ENCODE measurements at places on chromosomes 6 and 20.
A peak's percentile ranks its signal among the peaks of the same experiment; 100 is the strongest.

DNA sequence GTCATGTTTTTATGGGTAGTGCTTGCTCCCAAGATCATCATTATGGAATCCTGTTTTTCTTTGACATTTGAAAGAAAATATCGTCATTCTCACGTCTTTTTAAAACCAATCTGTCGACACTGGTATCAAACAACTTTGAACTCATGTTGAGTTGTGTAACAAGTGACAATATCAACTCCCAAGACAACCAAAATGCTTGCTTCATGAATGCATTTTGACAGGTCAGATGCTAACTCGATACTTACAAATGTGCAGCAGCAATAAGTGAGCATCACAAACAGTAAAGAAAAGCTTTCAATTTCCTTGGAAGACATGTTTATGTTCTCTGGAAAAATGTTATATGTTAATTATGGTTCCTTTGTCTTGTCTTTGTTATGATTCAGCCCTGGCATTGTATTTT is 125.9 kb downstream of the EPHA7 start:
- no peak for DNase-seq
- H3K27ac ChIP-seq: no peak overlapping the region
- H3K27me3 ChIP-seq: no peaks in the 10 kb centered on the region
- no peaks in the 10 kb centered on the region for H3K4me1 ChIP-seq

DNA sequence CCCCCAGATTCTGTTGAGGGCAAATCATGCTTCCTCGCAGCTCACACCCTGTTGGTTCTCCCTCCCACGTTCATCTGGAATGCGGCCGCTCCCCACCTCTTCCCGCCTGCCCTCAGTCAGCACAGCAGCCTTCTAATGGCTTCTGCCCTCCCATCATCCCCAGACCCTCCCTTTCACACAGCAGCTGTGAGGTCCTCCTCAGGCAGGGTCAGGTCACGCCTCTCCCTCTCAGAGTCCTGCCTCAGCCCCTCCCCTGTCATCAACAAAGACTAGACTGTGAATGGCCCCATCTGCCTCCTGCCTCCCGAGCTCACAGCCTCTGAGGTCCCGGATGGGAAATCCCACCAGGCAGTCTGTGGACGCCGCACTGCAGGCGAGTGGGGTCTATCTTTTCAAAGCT is 7.9 kb upstream of the BHLHE23 start:
- peaks cover 6% of the 10 kb centered on the region for H3K4me1 ChIP-seq
- no peak overlapping the region for H3K27ac ChIP-seq
- no peaks in the 10 kb centered on the region for H3K36me3 ChIP-seq

GRCh38 chr20:47764154-47764733 is 21.0 kb downstream of the SULF2 start:
- no peak overlapping the region for H3K4me3 ChIP-seq
- no peak overlapping the region for H3K27ac ChIP-seq
- H3K27me3 ChIP-seq: no peaks in the 10 kb centered on the region
- DNase-seq: no peak
- H3K4me1 ChIP-seq: peaks cover 36% of the 10 kb centered on the region
- no peaks in the 10 kb centered on the region for H3K36me3 ChIP-seq

- H3K27ac ChIP-seq: no peak overlapping the region
- H3K4me1 ChIP-seq: no peaks in the 10 kb centered on the region
- no peaks in the 10 kb centered on the region for H3K27me3 ChIP-seq
- no peaks in the 10 kb centered on the region for H3K36me3 ChIP-seq
- no peak overlapping the region for H3K4me3 ChIP-seq
- DNase-seq: no peak
Observed at GRCh38 chr6:169312658-169313346, 59.2 kb upstream of the THBS2 start.

DNA sequence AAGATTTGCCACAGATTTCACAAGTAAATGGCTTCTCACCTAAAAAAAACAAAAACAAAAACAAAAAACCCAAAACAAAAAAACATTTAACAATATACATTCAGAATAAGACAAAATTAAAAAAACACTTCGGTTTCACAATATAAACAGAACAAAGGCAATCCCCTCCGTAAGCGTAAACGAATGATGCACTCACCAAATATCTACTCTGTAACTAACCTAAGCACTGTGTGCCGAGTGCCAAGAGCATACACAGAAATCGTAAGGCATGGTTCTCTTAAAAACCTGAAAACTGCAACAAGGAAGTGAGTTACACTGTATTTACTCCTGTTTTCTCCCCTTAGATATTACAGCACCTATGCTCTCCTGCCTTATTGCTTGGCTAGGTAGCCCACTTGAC is 12.1 kb upstream of the MICAL1 start:
- H3K4me3 ChIP-seq: no peak overlapping the region
- H3K27ac ChIP-seq: no peak overlapping the region
- no peak for DNase-seq
- no peaks in the 10 kb centered on the region for H3K27me3 ChIP-seq

GRCh38 chr20:47985092-47985850 is 200.0 kb upstream of the SULF2 start:
- no peak overlapping the region for H3K4me3 ChIP-seq
- peaks cover 44% of the 10 kb centered on the region for H3K4me1 ChIP-seq
- peak overlapping the region; percentile 27 for H3K27ac ChIP-seq
- H3K27me3 ChIP-seq: no peaks in the 10 kb centered on the region
- DNase-seq: peak; percentile 60
- no peaks in the 10 kb centered on the region for H3K36me3 ChIP-seq

- no peaks in the 10 kb centered on the region for H3K36me3 ChIP-seq
- no peak overlapping the region for H3K27ac ChIP-seq
- no peak overlapping the region for H3K4me3 ChIP-seq
- H3K27me3 ChIP-seq: peaks cover 52% of the 10 kb centered on the region
Observed at GRCh38 chr20:45920462-45921336, 8.7 kb upstream of the PLTP start.

Measured in Calu3 (cell line).